ENCODE measurements at places on chromosomes 7 and 10.
A peak's percentile ranks its signal among the peaks of the same experiment; 100 is the strongest.

- no peak for DNase-seq
These were observed 20.4 kb downstream of the ZNF775 start for GRCh38 chr7:150399421-150400007.

DNA sequence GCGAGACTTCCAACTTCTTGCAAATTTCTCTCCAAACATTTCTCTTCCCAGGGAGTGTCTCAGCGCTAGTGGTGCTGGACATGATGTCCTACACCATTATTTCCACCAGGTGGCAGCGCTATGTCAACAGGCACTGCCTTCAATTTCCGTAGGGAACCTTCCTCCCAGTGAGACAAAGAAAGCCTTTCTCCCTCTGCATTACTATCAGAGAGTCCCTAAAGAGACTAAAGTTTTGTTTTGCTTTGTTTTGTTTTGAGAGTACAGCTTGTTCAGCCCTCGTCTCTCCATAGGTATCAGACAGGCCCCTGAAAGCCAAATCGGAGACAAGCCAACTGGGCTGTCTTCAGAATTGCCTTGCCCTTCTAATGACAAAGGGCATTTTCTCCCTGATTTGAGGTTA, 44.2 kb upstream of the GGCT start:
- DNase-seq = peak; percentile 36

DNA sequence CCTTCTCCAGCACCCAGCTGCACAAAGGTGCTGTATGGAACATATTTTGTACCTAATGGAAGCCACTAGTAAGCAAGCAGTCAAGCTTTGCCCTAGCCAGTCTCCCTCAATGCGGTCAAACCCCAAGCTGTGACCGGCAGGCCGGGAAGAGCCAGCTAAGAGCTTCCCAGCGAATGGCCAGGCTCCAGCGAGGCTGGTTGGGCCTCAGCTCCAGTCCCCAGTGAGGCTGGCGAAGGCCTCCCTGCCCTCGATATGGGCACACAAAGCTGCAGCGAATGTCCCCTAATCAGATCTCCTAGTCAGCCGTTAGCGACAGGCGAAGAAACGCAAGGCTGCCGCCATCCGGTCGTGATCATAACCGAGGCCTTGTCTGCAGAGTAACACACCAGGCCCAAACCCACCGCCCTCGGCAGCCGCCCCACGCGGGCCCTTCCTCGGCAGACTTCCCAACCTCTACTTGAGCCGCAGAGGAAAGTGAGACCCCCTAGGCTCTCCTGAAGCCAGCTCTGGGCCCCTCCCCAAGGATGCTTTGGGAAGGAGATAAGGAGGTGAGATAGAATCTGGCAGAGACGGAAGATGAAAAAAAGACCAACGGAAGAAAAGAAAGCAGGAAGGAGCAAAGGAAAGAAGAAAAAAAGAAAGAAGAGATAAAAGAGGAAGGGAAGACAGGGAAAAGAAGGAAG, 3.1 kb upstream of the HOXA9 start:
- no peak for DNase-seq

- DNase-seq = no peak
These were observed 27.8 kb upstream of the RET start for GRCh38 chr10:43049081-43049551.
